ENCODE measurements at places on chromosomes 7 and 10.

DNA sequence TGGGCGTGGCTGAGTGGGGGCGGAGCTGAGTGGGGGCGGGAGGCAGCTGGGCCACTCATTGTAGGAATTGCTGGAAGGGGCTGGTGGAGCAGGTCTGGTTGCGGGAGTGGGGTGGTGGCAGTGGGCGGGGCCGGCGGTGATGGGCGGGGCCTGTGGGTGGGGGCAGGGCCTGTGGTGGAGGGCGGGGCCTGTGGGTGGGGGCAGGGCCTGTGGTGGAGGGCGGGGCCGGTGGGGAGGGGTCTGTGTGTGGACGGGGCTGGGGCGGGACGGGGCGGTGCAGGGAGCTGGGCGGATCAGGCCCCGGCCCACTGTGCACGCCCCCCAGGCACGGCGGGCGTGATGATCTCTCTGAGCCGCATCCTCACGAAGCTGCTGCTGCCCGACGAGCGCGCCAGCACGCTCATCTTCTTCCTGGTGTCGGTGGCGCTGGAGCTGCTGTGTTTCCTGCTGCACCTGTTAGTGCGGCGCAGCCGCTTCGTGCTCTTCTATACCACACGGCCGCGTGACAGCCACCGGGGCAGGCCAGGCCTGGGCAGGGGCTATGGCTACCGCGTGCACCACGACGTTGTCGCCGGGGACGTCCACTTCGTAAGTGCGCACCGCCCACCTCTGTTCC lies 14.0 kb downstream of the SLC29A4 start:
- DNase-seq: no peak

- DNase-seq: no peak
Observed at GRCh38 chr7:100370746-100371145, 2.5 kb upstream of the PILRA start.

- DNase-seq: no peak
Observed at GRCh38 chr10:33638891-33639290, 304.4 kb upstream of the NRP1 start.

DNA sequence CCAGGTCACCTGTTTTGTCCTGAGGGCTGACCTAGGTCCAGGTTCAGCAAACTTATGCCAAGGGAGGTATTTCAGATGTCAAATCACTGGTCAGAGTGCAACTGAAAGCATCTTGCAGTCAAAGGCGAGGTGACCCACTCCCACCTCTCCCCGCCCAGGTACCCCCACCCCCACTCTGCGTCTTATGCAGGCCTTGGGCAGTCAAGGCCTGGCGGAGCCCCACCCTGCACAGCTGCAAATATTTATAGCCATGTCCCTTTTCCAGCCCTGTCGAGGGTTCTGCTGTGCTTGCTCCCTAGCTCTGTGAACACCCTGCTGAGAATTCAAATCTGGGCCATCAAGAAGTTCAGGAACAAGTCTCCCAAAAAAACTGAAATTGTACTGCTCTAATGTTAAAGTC lies 40.6 kb upstream of the BMPR1A start:
- DNase-seq: no peak

DNA sequence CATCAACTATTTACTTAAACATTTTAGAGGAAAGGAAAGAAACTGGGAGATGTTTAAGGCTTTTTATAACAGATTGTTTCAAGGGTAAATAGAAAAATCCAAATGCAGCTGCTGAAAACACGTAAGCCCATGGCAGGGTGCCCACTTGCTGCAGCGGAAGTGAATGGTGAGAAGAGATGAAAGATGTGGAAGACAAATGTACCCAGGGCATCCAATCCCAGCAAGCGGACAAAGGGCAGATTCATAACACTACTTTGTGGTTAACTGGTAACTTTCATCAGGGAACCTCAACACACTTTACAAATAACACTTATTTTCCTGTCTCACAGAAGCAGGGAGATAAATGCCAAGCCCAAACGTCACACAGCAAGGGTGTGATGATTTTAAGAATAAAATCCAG lies 358.4 kb downstream of the KCNMA1 start:
- DNase-seq: no peak

DNA sequence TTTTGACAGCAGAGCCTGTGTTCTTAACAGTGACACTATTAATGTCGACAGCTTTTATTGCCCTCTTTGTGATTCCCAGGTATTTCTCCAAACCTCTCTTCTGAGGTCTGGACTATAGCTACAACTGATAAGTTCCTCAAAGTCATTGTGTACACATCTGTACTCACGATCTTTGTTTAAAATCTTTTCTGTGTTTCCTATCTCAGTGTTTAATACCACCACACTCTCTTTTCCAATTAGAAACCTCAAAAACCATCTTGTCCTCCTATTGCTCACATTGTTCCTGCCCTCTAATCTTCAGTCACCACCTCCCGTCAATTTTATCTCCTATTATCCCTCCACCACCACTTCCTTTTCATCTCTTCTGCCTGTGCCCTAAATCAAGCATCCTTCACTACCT lies 12.9 kb upstream of the WASL start:
- no peak for DNase-seq

GRCh38 chr10:67222934-67223333 lies 297.1 kb downstream of the LRRTM3 start:
- DNase-seq: no peak
